HFFc6 (cell line): ENCODE measurements at places on chromosomes 7 and 10. TPM values are rescaled to one million over a fixed set of nuclear protein-coding genes. Genes with fewer than 3 reads are reported as not detected.

GRCh38 chr10:31083765-31084184, 52.1 kb upstream of the ZNF438 start:
- no peaks in the 10 kb centered on the region for H3K36me3 ChIP-seq
- H3K27me3 ChIP-seq = no peaks in the 10 kb centered on the region
- peak overlapping the region; percentile 22; the same call in 1 of the 2 replicates for H3K27ac ChIP-seq

DYNC1I1 gene
- not detected in 3 replicates for total RNA-seq

GRCh38 chr7:10707519-10707918, 266.2 kb upstream of the PHF14 start:
- no peaks in the 10 kb centered on the region for H3K4me1 ChIP-seq
- no peak for DNase-seq
- peaks cover 2% of the 10 kb centered on the region; the same call in 1 of the 2 replicates for H3K27me3 ChIP-seq

DNA sequence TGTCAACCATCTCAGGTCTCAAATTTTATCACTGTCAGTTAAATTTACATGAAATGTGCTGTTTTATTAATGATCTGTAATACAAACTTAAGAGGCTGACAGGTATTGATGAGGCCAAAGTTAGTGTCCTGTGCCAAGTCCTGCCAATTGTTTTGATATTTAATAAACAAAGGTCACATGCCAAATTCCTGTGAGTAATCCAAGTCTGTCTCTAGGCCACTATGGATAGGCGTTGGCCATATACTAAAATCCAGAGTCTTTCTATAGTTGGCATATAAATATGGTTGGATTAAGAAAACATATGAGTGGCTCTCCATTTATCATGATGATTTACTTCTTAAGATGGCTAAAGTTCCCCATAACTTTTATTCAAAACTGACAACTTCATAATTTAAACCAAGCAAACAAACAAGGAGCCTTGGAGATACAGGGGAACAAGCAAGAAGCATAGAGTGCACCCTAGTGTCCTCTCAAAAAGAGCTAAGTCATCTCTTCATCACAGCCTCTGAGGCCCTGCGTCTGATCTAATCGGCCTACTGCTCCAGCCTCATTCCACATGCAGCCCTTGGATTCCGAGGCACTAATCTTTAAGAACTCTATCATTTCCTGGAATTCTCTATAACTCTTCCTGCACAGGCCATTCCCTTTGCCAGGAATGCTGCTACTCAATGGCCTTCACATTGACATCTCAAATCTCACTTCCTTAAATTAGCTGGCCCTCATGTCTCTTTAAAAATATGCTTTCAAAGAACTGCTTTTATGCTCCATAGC, 32.7 kb upstream of the NRCAM start:
- H3K4me1 ChIP-seq = 0 out of 2 replicates have a peak, but pooled peaks cover 7% of the 10 kb centered on the region
- H3K27ac ChIP-seq = no peak overlapping the region
- no peak overlapping the region for H3K4me3 ChIP-seq
- H3K36me3 ChIP-seq = no peaks in the 10 kb centered on the region

DNA sequence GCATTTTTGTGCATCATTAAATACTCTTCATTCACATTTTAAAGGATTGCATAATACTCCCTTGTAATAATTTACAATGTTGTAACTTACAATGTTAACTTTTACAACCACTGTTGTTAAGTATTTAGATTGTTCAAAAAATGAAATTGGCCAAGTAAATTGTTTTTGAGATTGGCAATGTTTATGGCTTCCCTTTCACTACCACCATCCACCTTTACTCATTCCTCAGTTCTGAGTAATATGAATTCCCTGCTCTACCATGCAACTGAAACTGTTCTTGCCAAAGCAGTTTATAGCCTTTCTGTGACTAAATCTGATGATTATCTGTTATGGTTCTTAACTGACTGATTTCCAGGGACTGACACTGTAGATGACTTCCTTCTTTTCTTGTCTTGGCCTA, 80.5 kb upstream of the TMEM106B start:
- H3K27me3 ChIP-seq = no peaks in the 10 kb centered on the region
- H3K4me1 ChIP-seq = no peaks in the 10 kb centered on the region
- no peak for DNase-seq
- no peak overlapping the region for H3K4me3 ChIP-seq

RPEL1 gene
- total RNA-seq = 0.14 TPM in 1 of 3 replicates, not detected in the others

ASB4 gene
- not detected in 3 replicates for total RNA-seq

GRCh38 chr7:148918058-148918596, 34.0 kb upstream of the EZH2 start:
- no peaks in the 10 kb centered on the region for H3K36me3 ChIP-seq
- H3K4me1 ChIP-seq = peaks cover 23% of the 10 kb centered on the region
- peaks cover 1% of the 10 kb centered on the region for H3K27me3 ChIP-seq
- DNase-seq = no peak
- no peak overlapping the region for H3K27ac ChIP-seq

DNA sequence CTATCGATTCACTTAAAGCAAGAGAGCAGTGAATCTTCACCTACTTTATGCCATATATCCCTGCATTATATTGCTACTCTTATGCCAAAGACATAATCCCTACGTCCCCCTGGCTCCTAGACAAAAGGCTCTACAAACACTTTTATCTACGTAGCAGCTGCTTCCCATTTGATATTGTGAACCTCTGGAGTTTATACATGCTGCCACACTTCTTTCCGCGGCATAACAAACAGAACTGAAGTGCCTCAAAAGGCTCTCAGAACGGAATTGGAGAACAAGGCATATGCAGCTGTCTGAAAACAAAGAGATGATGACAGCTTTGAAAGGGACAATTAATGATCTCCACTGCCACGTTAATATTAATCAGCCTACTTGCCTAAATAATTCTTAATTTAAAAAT, 985.6 kb upstream of the LRRN3 start:
- peaks cover 14% of the 10 kb centered on the region for H3K4me1 ChIP-seq
- no peak overlapping the region for H3K27ac ChIP-seq
- no peaks in the 10 kb centered on the region; the same call in 1 of the 2 replicates for H3K27me3 ChIP-seq
- DNase-seq = no peak
- peaks cover 4% of the 10 kb centered on the region for H3K36me3 ChIP-seq

DNA sequence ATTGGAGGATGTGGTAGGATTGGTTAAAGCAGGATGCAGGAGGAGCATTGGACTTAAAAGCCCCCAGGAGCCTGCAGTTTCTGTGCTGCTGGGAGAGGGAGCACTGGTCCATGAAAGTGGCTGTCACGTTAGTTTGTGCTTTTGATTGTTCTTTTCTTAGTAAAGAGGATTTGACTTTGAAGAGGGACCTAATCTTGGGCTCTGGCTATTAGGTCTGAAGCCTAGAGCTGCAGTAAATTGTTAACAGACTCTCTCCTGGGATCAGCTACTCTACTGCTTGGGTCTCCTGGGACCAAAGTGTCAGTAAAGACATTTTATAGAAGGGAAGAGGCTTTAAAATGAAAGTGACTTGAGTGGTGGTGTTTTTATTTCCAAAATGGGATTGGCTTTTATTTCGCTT, 3.7 kb downstream of the ZFYVE27 start:
- peaks cover 32% of the 10 kb centered on the region for H3K36me3 ChIP-seq
- no peak for DNase-seq
- no peak overlapping the region for H3K27ac ChIP-seq
- no peak overlapping the region for H3K4me3 ChIP-seq

DNA sequence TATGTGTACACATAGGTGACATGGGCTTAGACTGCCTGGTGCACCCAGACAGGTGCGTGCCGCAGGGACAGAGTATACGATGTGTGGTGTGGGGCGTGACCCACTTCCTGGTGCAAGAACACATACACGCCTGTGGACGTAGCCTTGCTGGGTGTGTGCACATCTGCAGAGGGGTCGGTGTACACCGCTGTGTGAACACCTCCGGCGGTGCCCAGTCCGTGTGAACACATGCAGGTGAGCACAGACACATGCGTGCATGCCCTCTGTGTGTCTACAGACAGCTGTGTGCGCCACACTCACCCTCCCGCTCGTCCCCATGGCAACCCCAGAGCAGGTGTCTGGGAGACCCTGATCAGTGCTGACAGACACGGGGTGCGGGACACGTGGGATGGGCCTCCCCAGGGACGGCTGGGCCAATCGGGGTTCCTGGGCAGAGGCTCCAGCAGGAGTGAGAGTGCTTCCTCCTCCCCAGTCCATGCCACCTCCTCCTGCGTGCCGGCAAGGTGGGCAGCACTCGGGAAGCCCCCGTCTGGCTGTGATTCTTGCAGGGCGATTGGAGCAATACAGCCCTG, 23.4 kb downstream of the ELFN1 start:
- no peak for DNase-seq
- peaks cover 1% of the 10 kb centered on the region; the same call in 1 of the 2 replicates for H3K27me3 ChIP-seq
- H3K4me3 ChIP-seq = no peak overlapping the region
- H3K27ac ChIP-seq = no peak overlapping the region
- no peaks in the 10 kb centered on the region for H3K36me3 ChIP-seq
- H3K4me1 ChIP-seq = no peaks in the 10 kb centered on the region
